ENCODE measurements at places on chromosomes 5 and 9.

DNA sequence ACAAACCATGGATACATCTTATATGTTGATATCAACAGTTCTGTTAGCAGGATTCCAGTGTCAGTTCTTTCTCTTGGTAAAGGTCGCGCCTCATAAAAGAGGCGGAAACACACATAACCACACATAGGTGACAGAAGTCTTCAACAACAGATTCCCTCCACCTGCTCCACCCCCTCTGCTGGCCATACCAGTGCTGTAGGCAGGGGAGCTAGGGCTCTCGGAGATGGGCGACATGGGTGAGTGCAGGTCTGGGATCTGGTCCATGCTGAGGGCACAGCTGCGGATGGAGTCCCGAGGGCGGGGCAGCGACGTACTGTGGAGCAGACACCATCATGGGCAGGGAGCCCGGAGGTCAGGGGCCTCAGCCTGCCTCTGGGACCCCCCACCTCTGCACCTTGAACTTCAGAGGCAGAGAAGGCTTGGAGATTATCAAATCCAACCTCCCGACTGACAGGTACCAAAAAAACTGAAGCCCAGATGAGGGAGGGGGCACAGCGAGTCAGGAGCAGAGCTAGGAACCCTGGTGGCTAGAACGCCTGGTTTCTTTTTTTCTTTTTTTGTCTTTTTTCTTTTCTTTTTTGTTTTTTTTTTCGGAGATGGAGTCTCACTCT is 12.0 kb upstream of the TOR2A start:
- no peak for DNase-seq

- no peak for DNase-seq
Observed at GRCh38 chr9:105683688-105684275, 10.6 kb upstream of the TMEM38B start.

DNA sequence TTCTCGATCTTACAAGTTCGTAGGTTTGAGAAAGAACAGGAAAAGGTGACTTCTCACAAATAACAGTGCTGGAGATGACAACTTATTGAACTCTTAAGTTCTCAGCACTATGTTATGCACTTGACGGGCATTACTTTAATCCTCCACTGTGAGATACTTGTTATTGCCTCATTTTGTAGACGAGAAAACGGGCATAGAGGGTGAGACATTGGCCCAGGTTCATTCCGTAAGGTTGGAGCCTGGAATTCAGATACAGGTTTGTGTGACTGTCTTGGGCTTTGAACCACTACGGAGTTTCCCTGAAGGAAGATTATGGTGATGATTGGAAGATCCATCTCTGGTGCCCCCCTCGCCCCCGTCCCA is 657 bp downstream of the MAT2B start:
- no peak for DNase-seq

DNA sequence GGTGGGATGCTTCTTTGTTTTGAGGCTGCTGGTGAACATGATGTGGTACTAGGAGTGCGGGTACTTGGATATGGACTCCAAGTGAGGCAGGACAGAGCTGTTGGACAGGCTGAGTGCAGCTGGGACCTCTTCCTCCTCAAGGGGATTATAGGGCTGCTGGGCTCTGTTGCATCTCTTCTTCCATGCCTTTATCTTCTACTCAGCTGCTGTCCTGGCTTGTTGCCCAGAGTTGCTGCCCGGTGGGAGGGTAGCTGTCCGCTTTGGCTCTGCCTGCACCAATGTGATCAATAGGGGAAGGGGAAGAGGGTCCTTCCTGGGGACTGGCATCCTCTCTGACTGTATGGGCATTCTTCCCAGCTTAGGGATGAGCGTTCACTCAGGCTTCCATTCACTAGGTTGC is 1217.9 kb upstream of the ACO1 start:
- DNase-seq = no peak

DNA sequence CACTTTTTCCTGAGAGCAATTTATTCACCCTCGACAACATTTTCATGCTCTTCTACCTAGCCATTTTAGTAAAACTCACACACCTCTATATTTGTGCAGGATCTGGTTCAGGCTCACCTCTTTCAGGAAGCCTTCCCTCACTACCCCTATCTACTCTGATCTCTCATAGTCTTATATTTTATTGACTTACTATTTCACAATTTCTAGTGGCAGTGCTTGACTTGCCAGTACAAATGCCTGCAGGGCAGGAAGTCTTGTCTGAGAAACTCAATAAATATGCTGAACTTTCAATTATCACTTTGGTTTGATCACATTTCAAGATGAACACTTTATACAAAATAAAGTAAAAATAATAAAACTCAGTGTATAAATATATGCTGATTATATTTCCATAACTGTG is 226.8 kb downstream of the CETN3 start:
- no peak for DNase-seq

DNA sequence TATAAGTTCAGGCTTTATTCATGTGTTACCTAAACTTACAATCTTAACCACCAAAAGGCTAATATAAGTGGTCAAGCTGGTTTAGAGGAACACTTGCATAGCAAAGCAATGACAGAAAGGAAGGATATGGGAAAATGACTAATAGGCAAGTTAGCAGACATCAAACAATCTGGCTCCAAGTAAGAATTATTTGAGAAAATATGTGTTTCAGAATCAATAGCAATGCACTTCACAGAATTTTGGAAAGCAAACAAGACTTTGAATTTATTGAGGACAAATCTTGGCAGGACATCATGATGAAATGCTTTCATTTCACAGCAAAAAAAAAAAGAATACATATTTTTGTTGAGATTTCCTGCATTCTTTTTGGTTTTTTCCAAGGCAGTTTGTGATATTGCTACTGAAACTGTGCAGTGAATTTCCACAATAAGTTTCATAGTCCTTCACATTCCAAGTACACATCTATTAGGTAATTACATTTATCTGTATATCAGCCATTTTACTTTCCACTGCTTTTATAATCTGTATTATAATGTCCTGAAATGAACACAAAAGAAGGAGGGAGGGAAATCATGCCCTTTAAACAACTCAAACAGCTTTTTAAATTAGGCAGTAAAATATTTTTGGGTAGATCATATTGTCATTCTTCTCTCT is 417.9 kb downstream of the NR2F1-AS1 start:
- no peak for DNase-seq

DNA sequence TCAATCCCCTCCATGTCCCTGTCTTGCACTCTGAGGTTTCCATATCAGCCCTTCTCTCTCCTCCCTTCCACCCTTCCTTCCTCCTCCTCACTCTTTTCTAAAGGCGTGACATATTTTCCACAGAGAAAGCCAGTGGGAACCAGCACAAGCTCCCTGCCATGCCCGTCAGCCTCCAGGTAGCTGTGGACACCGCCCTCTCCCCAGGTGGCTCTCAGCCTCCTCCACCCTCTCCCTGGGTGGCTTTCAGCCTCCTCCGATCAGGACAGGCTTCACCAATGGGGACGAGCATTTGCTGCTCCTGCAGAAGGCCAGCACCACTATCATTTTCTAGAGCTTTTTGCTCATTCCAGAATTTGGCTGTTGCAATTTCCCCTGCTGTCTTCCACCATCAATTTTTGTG is 236.6 kb downstream of the GADD45G start:
- no peak for DNase-seq

Data from anterior cingulate cortex (tissue), 58 donors.